Fibroblast of skin of left quadriceps (primary cell): ENCODE measurements at places on chromosomes 4 and X.

GRCh38 chrX:128992107-128992971, 531.0 kb downstream of the SMARCA1 start:
- no peak for DNase-seq

DNA sequence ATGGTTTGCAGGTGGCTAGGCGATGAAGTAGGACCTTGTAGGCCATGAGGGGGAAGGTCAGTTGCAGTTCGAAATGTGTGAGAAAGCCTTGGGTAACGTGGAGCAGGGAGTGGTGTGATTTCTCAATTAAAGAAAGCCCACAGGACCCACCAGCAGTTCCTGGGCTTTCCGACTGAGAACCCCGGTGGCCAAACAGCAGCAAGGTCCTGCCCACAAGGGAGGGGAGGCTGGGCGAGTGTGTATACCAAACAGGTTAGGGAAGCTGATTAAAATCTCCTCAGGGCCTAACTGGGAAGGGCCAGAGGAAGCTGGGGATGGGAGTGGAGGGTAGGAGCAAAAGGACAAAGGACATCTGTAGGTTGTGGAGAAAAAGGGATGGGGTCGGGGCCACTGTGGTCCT, 2.4 kb downstream of the ATP6AP1 start:
- DNase-seq: no peak

DNA sequence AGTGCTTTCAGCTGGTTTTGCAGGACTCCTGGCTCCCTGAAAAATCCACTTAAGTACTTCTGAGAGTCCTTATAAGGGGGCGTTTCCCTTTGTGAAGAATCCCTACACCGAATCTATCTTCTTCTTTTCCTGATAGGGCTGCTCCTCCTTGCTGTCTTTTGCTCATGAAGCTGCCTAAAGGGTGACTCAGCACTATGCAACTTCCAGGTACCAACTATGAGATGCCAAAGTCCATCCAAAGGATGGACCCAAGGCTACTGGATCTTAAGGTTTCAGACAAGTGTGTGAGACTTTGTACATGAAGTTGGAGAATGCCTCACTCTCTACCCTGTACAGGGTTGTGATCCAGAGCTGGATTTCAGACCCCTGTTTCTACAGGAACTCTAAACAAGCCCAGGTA, 485.0 kb upstream of the FAT1 start:
- DNase-seq: no peak

GRCh38 chr4:141223418-141223817, 2.7 kb downstream of the ZNF330 start:
- DNase-seq: no peak

GRCh38 chr4:149574971-149575370, 240.7 kb downstream of the IQCM start:
- no peak for DNase-seq

DNA sequence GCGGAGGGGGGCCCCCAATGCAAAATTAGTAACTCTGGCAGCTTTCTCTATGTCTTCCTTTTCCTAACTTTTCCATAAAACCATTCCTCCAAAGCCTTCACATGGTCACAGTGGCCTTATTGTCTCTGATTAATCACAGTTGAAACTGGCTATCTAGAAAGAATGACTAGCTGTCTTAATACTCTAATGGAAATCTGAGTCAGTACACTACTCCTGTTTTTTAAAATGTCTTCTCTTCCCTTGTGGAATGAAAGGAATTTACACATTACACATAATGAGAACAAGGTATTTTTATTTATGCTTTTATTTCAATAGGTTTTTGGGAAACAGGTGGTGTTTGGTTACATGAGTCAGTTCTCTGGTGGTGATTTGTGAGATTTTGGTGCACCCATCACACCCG, 66.3 kb upstream of the PUDP start:
- no peak for DNase-seq
